ENCODE measurements at places on chromosomes 4 and X.

GRCh38 chr4:185096032-185096653 lies 46.9 kb upstream of the SLC25A4 start:
- no peak for DNase-seq

DNA sequence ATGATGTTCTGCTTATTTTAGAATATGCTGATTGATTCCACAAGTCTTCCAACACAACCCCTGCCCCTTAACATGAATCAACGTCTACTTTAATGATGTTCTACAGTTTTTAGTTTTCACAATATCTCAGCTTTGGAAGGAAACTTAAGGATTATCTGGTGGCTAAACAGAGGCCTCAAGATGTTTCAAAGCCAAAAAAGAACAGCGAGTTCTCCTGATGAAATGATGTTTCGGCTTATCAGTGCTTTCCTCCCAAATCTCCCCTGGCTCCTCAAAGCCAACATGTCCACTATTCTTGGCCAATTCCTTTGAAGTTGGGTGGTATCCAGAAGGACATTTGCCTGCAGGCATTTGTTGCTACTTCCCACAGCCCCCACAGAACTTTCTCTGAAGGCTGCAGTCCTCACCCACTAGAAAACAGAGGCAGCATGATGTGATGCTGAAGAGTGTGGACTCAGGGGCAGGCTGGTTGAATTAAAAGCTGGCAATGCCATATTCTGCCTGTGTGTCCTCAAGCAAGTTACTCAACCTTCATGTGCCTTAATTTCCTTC lies 87.3 kb downstream of the ADGRG4 start:
- DNase-seq: no peak

DNA sequence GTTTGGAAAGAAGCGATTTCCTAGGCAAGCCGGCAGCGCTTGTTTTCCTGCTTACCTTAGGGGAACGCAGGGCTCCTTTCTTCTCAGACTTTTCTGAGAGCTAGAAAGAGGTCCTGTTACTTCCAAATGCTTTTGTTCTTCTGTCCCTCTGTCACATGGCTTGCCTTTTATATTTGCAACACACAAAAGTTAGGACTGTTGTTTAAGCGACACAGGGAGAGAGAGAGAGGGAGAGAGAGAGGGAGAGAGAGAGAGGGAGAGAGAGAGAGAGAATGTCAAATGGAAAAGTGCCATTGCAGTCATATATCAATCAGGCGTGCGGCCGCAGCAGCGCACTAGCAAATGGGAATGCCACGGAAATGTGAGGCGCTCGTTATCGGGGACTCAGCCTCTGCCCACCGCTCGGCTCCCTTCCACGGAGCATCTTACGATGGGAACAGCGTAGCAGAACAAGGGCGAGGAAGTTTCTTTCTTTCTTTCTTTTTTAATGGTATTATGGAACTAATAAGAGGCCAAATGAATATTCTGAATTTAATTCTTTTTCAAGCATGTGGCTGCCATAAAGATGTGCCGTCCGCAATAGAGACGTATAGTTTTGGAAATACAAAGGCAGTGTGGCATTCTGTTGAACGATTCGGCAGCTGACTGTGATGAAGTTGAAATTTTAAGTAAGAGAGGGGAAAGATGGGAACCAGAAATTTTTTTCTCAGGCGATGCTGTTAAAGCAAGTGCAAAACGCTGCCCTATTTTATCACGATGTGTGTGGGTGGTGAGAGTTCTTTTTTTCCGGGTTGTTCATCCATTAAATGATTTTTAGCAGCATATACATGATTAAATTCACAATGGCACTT lies at the start of gene NDP:
NDP (minus strand) TSS at position 142 of the 851 bp plus-strand sequence. CDS start 14,745 bp downstream, outside the sequence.
- no peak for DNase-seq

DNA sequence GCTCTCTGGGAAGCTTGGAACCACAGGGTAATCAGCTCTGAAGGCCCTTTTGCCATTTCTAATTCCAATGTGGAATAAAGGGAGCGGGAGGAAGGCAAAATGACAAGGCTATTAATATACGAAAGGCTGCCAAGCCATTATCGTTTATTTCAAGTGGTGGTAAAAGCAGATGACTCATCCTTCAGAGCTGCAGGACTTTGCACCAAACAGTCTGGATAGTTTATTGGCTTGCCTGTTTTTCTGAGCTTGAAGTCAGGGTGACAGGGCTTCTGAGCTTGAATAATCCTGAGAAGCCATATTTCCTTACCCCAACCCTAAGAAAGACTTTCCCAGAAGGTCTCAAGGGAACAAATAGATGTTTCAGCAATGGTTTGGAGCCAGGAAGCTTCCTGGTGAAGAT lies 7.7 kb upstream of the GABRE start:
- no peak for DNase-seq

DNA sequence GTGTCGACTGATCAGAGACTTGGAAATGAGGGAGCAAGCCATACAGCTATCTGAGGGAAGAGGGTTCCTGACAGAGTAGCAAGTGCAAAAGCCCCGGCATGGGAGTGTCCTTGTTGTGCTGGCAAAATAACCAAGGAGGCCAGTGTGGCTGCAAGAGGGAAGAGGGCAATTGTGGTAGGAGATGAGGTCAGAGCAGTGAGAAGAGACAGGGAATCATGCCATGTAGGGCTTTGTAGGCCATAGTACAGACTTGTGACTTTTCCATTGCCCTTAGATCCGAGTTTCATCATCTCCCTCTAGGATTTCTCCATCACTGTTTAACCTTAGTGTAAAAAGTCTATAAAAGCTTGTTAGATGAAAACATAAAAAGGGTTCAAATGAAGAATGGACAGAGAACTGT lies 76.2 kb downstream of the DOCK11 start:
- DNase-seq: no peak

DNA sequence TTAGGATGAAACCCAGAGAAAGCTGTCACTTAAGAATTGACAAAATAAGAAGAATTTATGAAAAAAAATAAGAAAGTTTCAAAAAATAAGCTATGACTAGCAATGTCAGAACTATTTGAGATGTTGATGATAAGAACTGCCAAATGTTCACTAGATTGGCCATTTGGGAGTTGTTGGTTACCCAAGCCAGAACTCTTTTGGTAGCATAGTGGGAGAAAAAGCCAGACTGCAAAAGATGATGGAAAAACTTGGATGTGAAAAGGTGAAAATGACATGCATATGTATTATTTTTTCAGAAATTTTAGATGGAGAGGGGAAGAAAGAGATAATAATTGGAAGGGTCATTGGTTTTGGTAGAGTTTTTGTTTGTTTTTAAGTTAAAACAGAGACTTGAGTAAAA lies 397.2 kb upstream of the ATOH1 start:
- no peak for DNase-seq

GRCh38 chrX:136310411-136310810 lies 9.6 kb downstream of the ADGRG4 start:
- no peak for DNase-seq

GRCh38 chr4:26568446-26568994 lies 15.4 kb upstream of the TBC1D19 start:
- DNase-seq: no peak

- DNase-seq: no peak
These were observed 133.3 kb downstream of the GATB start for GRCh38 chr4:151627491-151627890.

DNA sequence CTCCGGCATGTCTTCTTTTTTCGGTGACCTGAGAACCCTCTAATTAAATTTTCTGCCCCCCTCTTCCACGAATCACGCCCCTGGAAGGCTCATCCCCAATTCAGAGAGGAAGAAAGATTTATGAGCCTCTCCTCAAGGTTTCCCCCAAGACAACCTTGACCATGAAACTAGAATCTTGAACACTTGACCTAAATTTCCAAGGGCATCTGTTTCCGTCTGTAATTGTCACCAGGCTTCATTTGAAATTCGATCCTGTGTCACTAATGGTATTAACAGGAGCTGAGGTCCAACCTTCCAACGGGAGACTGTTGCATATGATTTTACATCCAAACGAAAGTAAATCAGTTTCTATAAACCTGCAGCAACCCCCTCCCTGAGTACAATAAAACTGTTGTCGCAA lies 139.9 kb upstream of the ZIC3 start:
- no peak for DNase-seq

DNA sequence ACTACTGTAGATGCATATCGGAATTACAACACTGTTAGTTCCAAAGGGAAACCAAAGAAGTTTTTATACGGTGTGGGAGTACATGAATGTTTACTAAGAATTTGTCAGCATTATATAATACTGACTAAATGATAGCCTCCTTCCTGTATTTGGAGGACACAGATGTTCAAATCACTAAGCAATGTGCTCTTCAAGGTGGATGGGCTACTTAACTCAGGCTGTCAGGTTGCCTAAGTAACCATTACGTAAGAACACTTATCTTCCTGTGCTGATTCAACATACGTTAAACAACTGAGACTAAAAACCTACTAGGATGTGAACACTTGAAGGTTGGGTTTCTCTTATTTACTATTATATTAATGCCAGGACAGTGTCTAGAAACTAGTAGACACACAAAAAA lies 81.9 kb upstream of the HPGD start:
- no peak for DNase-seq

DNA sequence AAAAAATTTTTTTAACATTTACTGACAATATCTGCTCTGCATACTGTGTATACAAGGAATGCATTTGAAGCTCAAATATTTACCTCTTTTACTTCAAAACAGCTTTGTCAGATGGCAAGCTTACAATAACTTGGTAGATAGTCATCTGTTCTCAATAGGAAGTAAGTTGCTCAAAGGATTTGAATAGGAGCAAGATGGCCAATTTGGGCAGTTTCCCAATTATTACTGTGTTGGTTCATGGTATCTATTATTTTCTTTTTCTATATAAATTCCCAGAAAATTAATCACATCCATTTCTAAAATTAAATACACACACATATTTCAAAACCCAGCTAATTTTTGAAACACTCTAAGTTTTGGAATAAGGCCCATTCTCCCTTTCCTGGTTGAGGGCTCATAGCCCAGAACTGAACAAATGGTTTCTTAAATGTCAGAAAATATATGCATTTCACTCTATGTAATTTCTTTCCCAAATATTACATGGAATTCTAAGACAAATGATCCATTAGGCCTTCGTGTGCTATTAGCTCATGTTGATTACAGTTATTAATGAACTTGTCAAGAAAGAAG lies 60.2 kb upstream of the BLTP1 start:
- DNase-seq: no peak

GRCh38 chr4:166309286-166309685 lies 436.2 kb downstream of the TLL1 start:
- no peak for DNase-seq

DNA sequence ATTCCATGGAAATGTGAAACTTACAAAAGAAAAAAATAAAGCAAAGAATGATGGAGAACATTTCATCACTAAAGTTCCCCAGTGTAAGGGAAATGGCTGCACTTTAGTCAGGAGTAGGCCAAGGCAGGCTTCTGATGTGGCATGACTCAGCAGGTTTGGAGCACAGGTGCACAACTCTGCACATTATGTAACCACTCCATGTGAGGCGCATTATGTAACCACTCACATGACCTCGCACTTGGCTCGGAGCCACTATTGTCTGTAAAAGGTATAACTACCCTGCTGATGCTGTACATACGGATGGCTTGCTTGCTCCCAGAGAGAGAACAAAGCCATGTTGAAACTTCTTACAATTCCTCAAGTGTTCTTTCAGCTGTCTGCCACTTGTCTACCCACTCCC lies 727.6 kb downstream of the TRAM1L1 start:
- DNase-seq: no peak

- DNase-seq: no peak
These were observed 835.1 kb upstream of the IGFBP7 start for GRCh38 chr4:57945298-57945697.

DNA sequence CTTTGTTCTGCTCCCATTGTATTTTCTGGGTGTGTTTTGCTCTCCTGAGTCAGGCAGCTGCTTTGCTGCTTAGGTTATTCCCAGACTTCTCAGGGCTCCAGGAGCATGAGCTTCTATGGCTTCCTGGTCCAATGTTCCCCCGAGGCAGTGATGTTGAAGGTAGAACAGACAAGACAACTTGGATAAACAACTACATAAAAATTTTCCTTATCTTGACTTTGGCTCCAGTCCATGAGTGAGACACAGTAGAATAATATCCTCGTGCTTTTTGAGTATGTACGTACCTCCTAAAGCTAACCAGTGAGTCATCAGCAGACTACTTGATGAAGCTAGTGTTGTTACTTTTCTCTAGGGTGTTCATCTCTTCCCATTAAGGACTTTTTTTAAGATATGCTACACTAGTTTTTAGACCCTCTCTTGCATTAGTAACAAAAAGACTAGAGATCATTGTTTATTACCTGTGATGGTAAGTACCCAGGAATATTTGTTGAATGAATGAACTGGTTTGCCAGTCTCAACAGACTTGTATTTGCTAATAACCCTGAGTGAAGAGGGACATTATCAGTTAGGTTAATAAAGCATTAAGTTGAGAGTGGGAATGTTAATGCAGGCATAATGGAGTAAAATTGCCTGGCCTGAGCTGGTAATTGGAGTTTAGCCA lies 131.9 kb downstream of the FHIP1A start:
- DNase-seq: no peak

DNA sequence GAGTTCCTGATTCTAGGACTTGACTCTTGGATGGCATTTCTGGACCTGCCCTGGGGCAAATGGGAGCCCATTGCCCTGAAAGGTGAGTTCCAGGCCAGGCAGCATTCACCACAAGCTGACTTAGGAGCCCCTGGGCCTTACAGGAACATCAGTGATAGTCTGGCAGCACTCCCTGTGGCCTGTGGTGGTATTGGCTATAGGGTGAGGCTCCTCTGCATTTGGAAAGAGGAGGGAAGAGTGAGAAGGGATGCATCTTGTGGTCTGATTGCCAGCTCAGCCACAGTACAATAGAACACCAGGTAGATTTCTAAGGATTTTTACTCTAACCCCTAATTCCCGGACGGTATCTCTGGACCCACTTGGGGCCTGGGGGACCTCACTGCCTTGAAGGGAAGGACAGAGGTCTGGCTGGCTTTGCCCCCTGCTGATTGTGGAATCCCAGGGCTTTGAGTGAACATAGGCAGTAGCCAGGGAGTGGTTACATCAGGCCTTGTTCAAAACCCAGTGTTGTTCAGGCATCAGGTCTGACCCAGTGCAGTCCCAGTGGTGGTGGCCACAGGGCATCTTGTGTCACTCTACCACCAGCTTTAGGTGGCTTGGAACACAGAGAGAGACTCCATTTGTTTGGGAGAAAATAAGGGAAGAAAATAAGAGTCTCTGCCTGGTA lies 32.9 kb downstream of the MAGED4 start:
- no peak for DNase-seq

DNA sequence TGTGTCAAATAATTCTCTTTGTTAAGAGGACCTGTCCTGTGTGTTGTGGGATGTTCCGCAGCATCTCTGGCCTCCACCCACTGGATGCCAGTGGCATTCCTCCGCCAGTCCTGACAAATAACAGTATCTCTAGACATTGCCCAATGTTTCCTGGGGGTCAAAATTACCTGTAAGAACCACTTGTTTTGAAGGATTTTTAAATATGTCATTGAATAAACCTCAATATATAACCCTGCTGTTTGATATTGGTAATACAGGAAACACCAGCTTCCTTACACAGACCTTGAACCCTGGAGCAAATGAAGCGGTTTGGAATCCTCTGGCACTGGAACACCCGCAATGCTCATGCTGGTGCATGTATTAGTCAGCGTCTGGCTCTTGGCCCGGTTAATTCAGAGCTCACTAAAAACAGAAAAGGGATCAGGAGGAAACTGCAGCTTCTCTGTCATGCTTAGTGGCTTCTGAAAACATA lies 101.3 kb downstream of the TBL1X start:
- DNase-seq: no peak

Measured in stimulated activated CD4-positive, alpha-beta T cell treated with anti-CD3 and anti-CD28 coated beads, TNF-alpha, amount 100 ng/mL, for 1 hour (primary cell).